Stimulated activated CD4-positive, alpha-beta T cell treated with anti-CD3 and anti-CD28 coated beads, Interleukin-12 subunit alpha, Interleukin-12 subunit beta, amount 100 ng/mL, for 24 hours (primary cell): ENCODE measurements at places on chromosomes 4 and X.

DNA sequence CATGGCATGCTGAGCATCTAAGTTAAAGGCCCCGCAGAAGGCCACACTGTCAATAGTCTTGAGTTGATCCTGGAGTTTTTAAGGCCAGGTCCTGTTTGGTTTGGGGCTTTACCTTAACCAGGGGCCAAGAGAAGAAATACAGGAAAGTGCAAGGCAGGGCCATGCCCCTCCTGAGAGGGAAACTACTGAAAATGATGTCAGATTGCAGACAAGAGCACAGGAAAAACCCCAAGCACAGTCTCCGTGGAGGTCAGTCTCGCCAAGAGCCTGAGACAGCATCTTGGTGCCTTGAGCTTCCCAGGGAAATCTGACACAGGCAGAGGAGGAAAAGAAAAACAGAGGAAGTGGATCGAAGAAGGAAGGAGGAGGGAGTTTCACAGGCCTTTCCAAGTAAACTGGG is 32.2 kb upstream of the GATB start:
- DNase-seq, result no peak

GRCh38 chr4:140252141-140252741 is 98.3 kb upstream of the MAML3 start:
- no peak for DNase-seq

- DNase-seq, result no peak
These were observed 1964.2 kb downstream of the ARAP2 start for GRCh38 chr4:34280131-34280530.

GRCh38 chr4:151628001-151628608 is 132.7 kb downstream of the GATB start:
- DNase-seq, result no peak

DNA sequence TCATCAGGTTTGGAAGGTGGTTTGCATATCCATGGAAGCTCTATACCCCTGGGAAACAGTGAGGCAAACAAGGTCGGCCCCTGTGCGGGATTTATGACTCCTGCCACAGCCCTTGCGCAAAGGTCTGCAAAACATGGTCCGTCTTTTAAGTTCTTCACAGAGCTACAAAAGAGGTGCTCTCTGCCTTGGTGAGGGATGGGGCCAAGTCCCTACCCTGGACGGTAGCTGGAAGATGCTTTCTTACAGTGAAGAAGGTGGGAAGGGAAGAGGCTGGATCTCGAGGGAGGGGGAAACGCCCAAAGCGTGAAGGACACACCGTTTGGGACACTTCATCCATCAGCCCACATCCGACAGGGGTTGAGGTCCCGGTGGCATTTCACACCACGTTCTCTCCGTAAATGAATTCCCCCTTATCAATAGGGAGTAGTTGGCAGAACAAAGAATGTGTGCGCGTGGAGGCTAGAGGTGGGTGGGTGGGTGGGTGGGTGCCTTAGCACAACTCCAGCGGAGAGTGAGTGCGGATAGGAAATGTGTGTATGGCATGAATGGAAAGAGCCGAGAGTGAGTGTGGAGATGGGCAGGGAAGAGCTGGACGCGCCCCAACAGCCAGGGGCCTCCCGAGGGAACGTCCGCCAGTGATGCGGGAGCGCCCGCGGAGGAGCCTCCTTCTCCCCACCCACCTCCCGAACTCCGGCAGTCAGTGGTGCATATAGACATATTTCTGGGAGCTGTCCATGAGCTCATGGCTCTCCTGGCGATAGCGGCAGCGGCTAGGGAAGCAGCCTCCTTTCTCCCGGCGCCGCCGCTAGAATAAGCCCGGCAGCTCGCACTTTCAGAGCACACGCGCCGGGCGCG is 68.3 kb downstream of the LARP7 start:
- no peak for DNase-seq

DNA sequence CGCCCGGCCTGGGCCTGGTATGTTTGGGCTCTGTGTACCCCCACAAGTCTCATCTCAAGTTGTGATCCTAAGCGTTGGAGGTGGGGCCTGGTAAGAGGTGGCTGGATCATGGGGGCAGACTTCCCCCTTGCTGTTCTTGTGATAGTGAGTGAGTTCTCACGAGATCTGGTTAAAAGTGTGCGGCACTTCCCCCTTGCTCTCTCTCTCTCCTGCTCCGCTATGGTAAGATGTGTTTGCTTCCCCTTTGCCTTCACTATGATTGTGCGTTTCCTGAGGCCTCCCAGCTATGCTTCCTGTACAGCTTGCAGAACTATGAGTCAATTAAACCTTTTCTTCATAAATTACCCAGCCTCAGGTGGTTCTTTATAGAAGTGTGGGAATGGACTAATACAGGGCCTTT is 53.0 kb downstream of the CHST7 start:
- no peak for DNase-seq

DNA sequence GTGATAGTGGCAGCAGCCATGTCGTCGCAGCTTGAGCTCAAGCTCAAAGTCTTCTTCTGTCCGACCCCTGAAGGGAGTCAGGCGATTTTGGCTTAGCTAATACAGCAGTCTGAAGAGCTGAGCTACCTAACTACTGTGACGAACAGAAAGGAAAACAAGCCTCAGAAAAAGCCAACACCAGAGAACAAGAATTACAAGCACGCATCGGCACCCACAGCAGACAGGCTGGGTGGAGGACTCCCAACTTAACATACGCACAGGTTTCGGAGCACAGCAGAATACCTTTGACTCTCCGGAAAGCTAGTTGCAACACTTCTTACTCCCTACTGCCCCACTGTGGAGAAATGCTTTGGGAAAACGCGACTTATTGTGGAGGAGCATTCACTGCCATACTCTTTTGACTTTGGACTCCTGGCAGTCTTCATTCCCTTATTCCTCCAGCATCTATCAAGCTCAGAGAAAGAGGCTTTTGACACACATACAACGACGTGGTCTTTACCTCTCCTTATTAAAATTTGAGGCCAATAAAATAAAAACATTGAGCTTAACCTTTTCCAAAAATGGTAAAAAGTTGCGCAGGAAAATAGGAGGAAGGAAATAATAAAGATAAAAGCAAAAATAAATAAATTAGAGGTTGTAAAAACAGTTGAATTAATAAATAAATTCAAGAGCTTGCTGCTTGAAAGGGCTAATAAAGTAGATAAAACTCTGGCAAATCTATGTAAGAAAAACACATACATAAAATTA is 41.3 kb upstream of the GPC3 start:
- DNase-seq, result no peak

DNA sequence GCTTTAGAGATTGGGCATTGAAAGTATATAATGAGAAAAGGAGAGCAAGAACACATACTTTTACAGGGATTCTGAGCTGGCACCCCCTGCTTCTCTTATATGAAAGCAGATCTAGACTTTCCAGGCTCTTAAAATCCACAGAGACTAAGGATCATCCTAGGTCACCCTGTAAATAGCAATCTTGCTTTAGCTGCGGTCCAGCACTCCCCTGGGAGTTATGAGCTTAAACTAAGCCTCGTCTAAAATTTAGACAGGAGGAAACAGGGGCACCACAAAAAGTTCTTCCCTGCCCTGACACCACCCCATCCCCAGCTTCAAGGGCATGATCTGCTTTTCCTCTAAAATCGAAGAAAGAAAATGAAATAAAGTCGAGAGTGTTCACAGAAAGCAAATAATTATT is 143.3 kb upstream of the KCNIP4 start:
- DNase-seq, result no peak
